Stimulated activated CD8-positive, alpha-beta memory T cell treated with anti-CD3 and anti-CD28 coated beads, Interleukin-15, amount 100 ng/mL, for 4 hours (primary cell): ENCODE measurements at places on chromosomes 6 and 20.

DNA sequence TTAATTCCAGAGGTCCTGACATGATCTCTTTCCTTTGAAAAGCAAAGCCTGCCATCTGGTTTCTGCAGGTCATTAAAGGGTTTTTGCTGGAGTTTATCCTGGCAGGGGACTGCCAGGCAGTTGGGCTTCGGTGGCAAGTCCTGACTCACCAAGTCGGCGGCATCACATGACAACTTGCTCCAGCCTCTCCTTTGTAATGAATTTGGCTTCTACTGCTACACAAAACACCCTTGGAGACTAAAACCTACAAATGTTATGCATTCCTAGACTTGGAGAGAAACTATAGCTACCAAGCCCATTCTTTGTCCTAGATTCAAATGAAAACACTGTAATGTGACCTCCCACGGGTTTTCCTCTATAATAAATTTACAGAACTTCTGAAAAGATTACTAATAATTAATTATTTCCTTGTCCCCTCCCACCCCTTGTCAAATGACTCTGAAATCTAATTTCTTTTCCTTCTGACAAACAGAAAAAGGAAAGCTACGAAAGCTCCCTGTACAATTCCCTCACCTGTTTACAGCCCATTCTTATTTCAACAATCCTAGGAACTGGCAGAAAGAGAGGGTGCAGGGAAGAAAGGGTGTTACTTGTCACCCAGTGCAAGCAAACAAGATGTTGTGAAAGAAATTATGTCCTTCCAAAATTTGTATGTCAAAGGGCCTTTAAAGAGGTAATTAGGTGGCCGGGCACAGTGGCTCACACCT, 62.9 kb downstream of the QRSL1 start:
- DNase-seq: no peak

GRCh38 chr20:44720621-44720996, 5.4 kb downstream of the CCN5 start:
- no peak for DNase-seq

- no peak for DNase-seq
Observed at GRCh38 chr20:11966186-11966585, 48.5 kb downstream of the BTBD3 start.

GRCh38 chr20:40331807-40332560, 357.1 kb downstream of the MAFB start:
- DNase-seq: no peak

GRCh38 chr6:89999945-90000825, 105.9 kb downstream of the GJA10 start:
- no peak for DNase-seq

DNA sequence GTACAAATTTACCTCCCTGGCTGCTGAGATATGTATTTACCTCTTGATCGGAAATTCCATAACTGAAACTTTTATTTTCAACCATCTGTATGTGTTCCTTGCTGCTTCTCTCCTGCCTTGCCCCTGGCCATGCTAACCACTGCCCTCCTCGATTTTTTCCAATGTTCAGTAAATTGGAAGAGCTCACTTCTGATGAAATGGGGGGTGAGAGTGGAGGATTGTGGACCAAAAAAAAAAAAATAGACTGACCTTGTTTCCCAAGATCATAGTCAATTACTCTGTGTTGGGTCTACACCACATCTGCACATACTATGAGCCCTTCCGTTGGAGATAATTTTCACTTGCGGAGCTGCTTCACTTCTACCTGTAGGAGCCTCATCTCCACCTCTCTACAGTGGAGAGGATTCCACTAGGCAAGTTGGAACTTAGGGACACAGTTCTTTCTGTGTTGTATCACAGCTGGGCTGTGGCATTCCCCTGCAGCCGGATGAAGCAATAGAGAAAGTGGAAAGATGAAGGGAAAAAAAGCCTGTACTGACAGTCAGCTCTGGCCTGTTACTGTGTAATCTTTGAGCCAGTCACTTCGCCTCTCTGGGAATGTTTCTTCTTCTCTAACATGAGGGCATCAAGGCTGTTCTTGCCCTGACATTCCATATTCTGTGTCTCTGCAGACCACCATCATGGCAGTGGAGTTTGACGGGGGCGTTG, 1.6 kb downstream of the PSMB9 start:
- DNase-seq: no peak

- DNase-seq: no peak
Observed at GRCh38 chr20:38855356-38855755, 49.9 kb downstream of the PPP1R16B start.
